Endodermal cell (in vitro differentiated cells): ENCODE measurements at places on chromosomes 4 and X. TPM values are rescaled to one million over a fixed set of nuclear protein-coding genes. Genes with fewer than 3 reads are reported as not detected.

DNA sequence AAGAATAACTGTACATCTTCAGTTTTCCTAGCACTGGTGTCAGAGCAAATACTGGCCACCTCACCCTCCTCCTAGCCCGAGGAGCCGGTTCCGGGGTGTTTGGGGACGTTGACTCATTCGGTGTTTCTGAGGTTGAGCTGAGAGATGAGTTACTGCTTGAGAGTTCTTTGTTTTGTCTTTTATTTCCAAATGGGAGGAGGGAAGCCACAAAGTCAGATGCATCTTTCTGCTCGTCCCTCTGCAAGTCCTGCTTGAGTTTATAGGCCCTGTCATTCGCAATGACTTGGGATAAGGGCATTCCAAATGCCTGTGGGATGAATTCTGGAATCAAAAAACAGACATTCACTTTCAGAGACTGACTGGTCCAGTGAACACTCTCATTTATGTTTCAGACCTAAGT, 77.5 kb downstream of the HCCS start:
- no peaks in the 10 kb centered on the region for H3K36me3 ChIP-seq
- no peak overlapping the region for H3K4me3 ChIP-seq
- no peak for DNase-seq
- H3K27ac ChIP-seq, result no peak overlapping the region
- H3K4me1 ChIP-seq, result no peaks in the 10 kb centered on the region

DNA sequence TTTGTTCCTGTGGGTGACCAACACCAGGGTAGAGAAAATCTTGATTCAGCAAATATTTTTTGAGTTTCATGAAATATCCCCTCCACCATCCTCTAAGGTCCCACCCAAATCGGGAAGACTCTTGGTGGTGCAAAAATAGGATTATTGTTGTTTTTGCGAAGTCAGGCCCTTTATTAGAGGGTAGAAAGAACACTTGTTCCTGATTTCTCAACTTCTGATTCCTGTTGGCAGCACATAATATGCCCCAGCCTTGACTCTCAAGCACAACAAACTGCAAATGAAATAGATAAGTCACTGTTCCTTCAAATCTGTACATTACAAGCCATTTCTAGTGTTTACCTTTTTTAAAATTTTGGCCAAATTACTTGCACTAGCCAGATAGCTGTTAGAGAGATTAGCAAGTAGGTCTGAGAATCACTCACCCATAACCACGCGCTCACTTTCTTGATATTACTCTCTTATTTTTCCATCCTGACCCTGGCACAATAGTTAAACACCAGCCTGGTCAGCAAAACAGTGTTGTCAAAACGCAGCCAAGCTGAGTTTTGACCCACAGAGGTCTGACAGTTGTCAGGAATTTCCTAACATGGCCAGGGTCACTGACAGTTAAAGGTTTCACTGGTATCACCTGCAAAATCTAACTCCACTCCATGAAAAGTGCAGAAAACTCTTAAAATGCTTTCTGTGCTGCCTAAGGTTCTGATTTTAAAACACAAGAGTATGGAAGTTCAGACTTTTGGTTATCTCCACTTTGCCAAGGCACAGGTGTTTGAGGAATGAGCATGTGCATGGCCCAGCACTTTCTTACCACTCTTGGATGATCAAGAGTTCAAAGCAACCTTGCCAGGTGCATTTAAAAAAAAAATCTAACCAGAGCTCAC, 69.8 kb downstream of the RBM47 start:
- no peaks in the 10 kb centered on the region for H3K4me1 ChIP-seq
- no peak overlapping the region for H3K4me3 ChIP-seq
- DNase-seq, result no peak
- H3K27ac ChIP-seq, result no peak overlapping the region
- H3K27me3 ChIP-seq, result no peaks in the 10 kb centered on the region
- H3K36me3 ChIP-seq, result no peaks in the 10 kb centered on the region

DNA sequence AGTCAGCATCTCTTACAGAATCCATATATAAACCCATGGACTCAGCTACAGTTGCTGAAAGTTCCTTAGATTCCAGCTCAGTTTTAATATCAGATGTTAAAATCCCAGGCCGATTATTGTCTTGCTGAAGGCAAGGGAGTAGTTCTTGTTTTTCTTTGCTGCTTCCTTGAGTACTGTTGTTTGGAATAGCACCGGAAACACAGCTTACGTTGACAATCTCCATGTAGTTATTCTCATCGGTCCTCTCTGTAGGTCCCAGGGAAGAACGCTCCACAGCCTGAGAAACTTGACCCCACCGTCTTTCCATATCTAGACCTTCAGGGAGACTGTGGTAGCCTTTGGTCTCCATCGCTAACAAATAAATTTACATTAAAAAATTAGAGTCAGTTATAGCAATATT, 5.7 kb downstream of the NR3C2 start:
- no peak overlapping the region for H3K27ac ChIP-seq
- DNase-seq, result no peak
- no peaks in the 10 kb centered on the region for H3K36me3 ChIP-seq

GRCh38 chr4:72770708-72771107, 201.7 kb upstream of the ADAMTS3 start:
- H3K36me3 ChIP-seq, result no peaks in the 10 kb centered on the region
- no peaks in the 10 kb centered on the region for H3K27me3 ChIP-seq
- no peak overlapping the region for H3K4me3 ChIP-seq
- DNase-seq, result no peak

- H3K4me3 ChIP-seq, result no peak overlapping the region
- H3K27me3 ChIP-seq, result no peaks in the 10 kb centered on the region
- H3K36me3 ChIP-seq, result no peaks in the 10 kb centered on the region
- no peaks in the 10 kb centered on the region for H3K4me1 ChIP-seq
- no peak for DNase-seq
Measured at GRCh38 chr4:181688432-181688831, 554.8 kb upstream of the TENM3 start.

GRCh38 chr4:101824500-101824899, 34.0 kb downstream of the BANK1 start:
- no peaks in the 10 kb centered on the region for H3K36me3 ChIP-seq
- DNase-seq, result no peak
- H3K27me3 ChIP-seq, result no peaks in the 10 kb centered on the region
- H3K27ac ChIP-seq, result no peak overlapping the region
- no peak overlapping the region for H3K4me3 ChIP-seq

DNA sequence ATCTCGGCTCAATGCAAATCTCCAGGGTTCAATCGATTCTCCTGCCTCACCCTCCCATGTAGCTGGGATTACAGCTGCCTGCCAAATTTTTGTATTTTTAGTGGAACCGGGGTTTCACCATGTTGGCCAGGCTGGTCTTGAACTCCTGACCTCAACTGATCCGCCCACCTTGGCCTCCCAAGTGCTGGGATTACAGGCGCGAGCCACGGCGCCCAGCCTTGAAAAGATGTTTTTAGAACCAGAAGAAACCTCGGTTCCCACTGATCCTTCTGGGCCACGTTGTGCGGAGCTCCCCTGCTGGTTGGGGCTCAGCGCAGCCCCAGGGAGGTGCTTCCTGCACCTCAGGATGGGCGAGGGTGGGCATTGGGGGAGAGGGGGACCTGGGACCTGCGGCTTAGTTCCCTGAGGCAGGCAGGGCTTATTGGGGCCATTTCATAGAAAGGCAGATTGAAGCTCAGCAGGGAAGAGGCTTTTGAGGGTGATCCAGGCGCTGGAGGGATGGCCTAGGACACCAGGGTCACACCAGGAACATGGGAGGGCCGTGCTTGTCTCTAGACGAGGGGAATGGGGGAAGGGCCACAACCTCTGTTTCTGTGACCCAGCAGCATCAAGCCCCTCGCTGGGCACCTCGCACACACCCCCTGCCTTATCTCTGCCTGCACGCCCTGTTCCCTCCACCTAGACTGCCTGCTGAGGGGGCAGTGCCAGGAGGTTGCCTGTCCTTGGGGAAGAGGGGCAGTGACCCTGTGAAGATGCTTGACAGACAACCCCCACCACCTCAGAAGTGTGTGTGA, 6.3 kb upstream of the ADD1 start:
- peak; percentile 54 for DNase-seq
- H3K4me1 ChIP-seq, result no peaks in the 10 kb centered on the region
- peaks cover 27% of the 10 kb centered on the region for H3K36me3 ChIP-seq
- no peak overlapping the region for H3K27ac ChIP-seq

DNA sequence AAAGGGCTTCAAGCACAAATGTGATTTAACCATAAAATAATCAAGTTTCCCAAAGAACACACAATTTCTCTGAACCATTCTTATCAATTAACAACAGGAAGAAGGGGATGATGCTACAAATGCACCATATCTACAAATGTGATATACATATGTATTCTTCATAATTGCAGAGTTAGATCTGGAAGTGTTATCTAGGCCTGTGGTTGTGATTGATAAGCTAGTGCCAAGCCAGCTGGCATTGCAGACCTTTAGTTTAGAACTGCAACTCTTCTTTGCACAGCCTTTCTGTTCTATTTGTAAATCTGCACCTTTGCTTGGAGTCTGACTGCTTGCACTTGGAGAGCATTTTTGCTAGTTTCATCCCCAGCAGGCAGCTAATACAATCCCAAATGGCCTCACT, 145.5 kb upstream of the NPY2R start:
- DNase-seq, result no peak
- H3K36me3 ChIP-seq, result no peaks in the 10 kb centered on the region
- no peaks in the 10 kb centered on the region for H3K27me3 ChIP-seq
- H3K4me1 ChIP-seq, result no peaks in the 10 kb centered on the region
- H3K27ac ChIP-seq, result no peak overlapping the region

DNA sequence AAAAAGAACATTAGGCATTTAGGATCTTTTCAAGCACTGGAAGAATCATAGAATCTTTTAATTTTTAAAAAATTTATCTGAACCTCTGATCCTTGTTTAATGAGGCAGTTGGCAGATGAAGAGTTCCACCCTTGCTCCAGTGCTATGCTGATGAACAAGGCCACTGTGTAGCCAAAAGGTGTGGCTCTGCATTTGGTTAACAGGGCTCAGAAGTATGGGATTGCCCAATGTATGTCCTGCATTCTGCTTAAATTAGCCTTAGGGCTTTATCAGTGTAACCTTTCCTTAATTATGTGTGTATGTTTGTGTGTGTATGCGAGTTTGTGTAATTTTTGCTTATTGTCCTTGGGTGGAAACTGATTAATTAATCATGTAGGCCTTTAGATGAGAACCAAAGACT, 43.3 kb upstream of the PPM1K start:
- no peaks in the 10 kb centered on the region for H3K4me1 ChIP-seq
- no peak overlapping the region for H3K4me3 ChIP-seq
- no peak for DNase-seq
- H3K36me3 ChIP-seq, result no peaks in the 10 kb centered on the region

DNA sequence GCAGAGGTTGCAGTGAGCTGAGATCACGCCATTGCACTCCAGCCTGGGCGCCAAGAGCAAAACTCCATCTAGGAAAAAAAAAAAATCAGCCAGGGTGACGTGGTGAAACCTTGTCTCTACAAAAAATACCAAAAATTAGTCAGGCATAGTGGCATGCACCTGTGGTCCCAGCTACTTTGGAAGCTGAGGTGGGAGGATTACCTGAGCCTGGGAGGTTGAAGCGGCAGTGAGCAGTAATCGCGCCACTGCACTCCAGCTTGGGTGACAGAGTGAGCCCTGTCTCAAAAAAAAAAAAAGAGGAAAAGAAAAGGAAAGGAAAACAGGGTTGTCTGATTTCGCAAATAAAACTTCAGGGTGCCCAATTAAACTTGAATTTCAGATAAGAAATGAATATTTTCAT, 106.1 kb downstream of the RBM47 start:
- no peaks in the 10 kb centered on the region for H3K4me1 ChIP-seq
- no peaks in the 10 kb centered on the region for H3K36me3 ChIP-seq
- no peak overlapping the region for H3K4me3 ChIP-seq
- DNase-seq, result no peak

DNA sequence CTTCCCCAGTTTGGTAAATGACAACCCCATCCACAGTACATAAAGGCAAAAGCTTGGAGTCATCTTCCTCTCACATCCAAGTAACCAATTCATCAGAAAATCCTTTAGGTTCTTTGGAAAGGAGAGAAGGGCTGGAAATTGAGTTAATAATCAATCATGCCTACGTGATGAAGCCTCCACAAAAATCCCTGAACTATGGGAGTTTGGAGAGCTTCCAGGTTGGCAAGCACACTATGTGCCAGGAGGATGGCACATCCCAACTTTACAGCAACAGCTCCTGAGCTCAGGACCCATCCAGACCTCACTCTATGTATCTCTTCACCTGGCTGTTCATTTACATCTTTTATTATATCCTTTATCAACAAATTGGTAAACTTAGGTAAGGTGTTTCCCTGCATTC, 98.9 kb downstream of the IQCM start:
- no peak for DNase-seq
- H3K27me3 ChIP-seq, result peaks cover 11% of the 10 kb centered on the region
- H3K4me3 ChIP-seq, result no peak overlapping the region
- no peak overlapping the region for H3K27ac ChIP-seq

GRCh38 chrX:110021258-110022022, 18.5 kb downstream of the TMEM164 start:
- no peaks in the 10 kb centered on the region for H3K4me1 ChIP-seq
- no peaks in the 10 kb centered on the region for H3K27me3 ChIP-seq
- no peak overlapping the region for H3K27ac ChIP-seq
- no peak overlapping the region for H3K4me3 ChIP-seq
- DNase-seq, result no peak

- H3K27ac ChIP-seq, result no peak overlapping the region
- no peak overlapping the region for H3K4me3 ChIP-seq
- no peaks in the 10 kb centered on the region for H3K27me3 ChIP-seq
- DNase-seq, result no peak
- no peaks in the 10 kb centered on the region for H3K36me3 ChIP-seq
- H3K4me1 ChIP-seq, result no peaks in the 10 kb centered on the region
Measured at GRCh38 chrX:132181364-132181763, 37.9 kb downstream of the RAP2C start.

DNA sequence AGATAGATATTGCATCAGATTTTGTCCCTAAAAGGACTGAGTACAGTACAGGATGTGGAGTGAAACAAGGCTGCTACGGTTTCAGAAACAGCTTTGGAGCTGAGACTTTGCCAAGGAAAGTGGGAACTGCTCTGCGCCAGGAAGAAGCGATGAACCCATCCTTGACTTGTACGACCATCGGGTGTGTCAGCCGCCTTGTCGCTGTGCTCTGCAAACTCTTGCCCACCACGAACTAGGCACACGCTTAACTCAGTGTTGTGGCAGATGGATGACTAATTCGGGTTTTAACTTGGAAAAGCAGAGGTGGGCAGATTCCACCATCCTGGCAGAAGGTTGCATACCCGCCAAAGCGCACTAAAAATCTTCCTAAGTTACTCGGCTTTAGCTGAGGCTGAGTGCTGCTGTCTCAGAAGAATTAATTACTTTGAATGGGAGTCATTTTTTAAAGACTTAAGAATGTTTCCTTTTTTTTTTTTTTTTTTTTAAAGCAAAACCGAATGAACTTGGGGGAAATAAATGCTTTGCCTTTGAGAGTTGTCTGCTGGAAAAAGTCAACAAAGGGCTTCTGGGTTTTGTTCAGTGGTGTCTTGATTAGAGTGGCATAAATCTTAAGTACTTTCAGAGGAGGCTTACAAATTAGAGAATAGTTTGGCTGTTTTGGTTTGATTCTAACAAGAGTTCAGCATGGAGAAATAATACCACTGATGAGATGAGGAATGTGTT, 69.5 kb downstream of the SHROOM2 start:
- no peaks in the 10 kb centered on the region for H3K27me3 ChIP-seq
- no peak overlapping the region for H3K4me3 ChIP-seq
- no peak overlapping the region for H3K27ac ChIP-seq
- H3K36me3 ChIP-seq, result no peaks in the 10 kb centered on the region
- no peaks in the 10 kb centered on the region for H3K4me1 ChIP-seq

The RAI2 gene
- total RNA-seq, result 3.1 to 5.8 TPM (median 5.5 TPM) in 3 replicates

The ATP1B4 gene
- not detected in 3 replicates for total RNA-seq

The TRIML2 gene
- 13.6 and 16.7 TPM in 2 replicates for total RNA-seq

The GNRHR gene
- total RNA-seq, result not detected in 3 replicates

The SERTM2 gene
- total RNA-seq, result not detected in 3 replicates

The ALPK1 gene
- total RNA-seq, result 0.25 and 0.44 TPM in 2 replicates

The FAM9B gene
- total RNA-seq, result not detected in 3 replicates

The AREG gene
- total RNA-seq, result 1.3 and 2.3 TPM in 2 replicates

The RAB9B gene
- 0.14 to 0.84 TPM (median 0.64 TPM) in 3 replicates for total RNA-seq

The MAGEC1 gene
- total RNA-seq, result not detected in 3 replicates

The GDPD2 gene
- 0.55 and 1.1 TPM in 2 replicates for total RNA-seq

The CC2D2A gene
- 12.1 to 14.7 TPM (median 12.3 TPM) in 3 replicates for total RNA-seq

The ZDHHC15 gene
- 1.5 to 2.2 TPM (median 1.8 TPM) in 3 replicates for total RNA-seq

The MBNL3 gene
- total RNA-seq, result 12.7 to 22.1 TPM (median 17.0 TPM) in 3 replicates
